ENCODE measurements at places on chromosomes 1 and 21. TPM values are rescaled to one million over a fixed set of nuclear protein-coding genes. Genes with fewer than 3 reads are reported as not detected.

DNA sequence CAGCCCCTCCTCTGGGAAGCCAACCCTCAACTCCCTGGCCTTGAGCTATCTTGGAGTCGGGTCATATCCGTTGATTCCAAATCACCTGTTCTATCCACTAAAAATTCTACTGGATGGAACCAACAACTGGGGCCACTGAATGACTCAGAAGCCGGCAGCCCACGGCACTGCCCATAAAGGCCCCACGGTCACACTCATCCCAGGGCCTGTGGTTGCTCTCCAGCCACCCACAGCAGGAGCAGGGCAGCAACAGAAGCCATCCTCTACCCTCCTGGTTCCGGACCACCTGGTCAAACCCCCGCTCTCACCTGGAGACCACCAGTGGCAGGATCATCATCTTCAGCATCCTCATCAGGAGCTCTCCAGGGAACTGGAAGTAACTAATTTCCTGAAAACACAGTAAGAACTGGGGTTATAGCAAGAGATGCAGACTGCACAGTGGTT, 8.4 kb downstream of the SLC1A7 start:
- no peak overlapping the region for H3K27ac ChIP-seq
- H3K36me3 ChIP-seq = peaks cover 5% of the 10 kb centered on the region
- no peaks in the 10 kb centered on the region for H3K27me3 ChIP-seq
- no peak for DNase-seq

DNA sequence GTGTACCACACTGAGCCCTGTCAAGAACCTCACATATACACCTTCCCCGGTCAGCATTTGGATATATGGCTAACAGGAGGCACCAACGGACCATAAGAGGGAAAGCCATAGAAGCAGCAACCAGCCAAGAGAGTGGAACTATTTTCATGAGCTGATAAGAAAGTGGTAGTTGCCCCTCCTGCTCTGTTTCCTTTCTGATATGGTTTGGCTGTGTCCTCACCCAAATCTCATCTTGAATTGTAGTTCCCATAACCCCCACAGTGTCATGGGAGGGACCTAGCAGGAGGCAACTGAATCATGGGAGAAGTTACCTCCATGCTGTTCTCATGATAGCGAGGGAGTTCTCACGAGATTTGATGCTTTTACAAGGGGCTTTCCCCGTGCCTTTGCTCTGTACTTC, 366.1 kb upstream of the DAB1 start:
- H3K27ac ChIP-seq = no peak overlapping the region
- DNase-seq = no peak
- no peaks in the 10 kb centered on the region for H3K27me3 ChIP-seq
- H3K36me3 ChIP-seq = no peaks in the 10 kb centered on the region
- H3K4me3 ChIP-seq = no peak overlapping the region

GRCh38 chr1:116396769-116397168, 23.7 kb downstream of the ATP1A1 start:
- H3K4me1 ChIP-seq = no peaks in the 10 kb centered on the region
- DNase-seq = no peak
- H3K36me3 ChIP-seq = peaks cover 98% of the 10 kb centered on the region
- H3K27me3 ChIP-seq = no peaks in the 10 kb centered on the region

- H3K4me1 ChIP-seq = no peaks in the 10 kb centered on the region
- DNase-seq = no peak
- no peak overlapping the region for H3K4me3 ChIP-seq
- H3K36me3 ChIP-seq = peaks cover 34% of the 10 kb centered on the region
- no peaks in the 10 kb centered on the region for H3K27me3 ChIP-seq
These were observed 102.6 kb downstream of the PDE9A start for GRCh38 chr21:42755766-42756579.

DNA sequence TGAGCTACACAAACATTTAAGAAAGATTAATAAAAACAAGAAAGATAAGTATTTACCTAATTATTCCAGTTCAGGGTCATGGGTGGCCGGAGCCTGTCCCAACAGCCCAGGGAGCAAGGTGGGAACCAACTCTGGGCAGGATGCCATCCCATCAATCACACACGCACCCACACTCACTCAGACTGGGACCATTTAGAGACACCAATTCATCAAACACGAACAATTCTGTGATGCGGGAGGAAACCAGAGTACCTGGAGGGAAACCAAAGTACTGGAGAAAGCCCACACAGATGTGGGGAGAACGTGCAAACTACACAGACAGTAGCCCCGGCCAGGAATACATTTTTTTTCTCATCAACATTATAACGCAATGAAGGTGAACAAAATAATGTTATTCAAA, 16.2 kb downstream of the WASF2 start:
- no peak for DNase-seq
- H3K36me3 ChIP-seq = 0 out of 2 replicates have a peak, but pooled peaks cover 6% of the 10 kb centered on the region
- H3K27ac ChIP-seq = no peak overlapping the region
- no peaks in the 10 kb centered on the region for H3K27me3 ChIP-seq
- H3K4me3 ChIP-seq = no peak overlapping the region

- no peak overlapping the region for H3K27ac ChIP-seq
- no peaks in the 10 kb centered on the region for H3K27me3 ChIP-seq
- H3K4me3 ChIP-seq = no peak overlapping the region
- DNase-seq = no peak
These were observed 25.2 kb downstream of the CCN1 start for GRCh38 chr1:85605484-85606413.

DNA sequence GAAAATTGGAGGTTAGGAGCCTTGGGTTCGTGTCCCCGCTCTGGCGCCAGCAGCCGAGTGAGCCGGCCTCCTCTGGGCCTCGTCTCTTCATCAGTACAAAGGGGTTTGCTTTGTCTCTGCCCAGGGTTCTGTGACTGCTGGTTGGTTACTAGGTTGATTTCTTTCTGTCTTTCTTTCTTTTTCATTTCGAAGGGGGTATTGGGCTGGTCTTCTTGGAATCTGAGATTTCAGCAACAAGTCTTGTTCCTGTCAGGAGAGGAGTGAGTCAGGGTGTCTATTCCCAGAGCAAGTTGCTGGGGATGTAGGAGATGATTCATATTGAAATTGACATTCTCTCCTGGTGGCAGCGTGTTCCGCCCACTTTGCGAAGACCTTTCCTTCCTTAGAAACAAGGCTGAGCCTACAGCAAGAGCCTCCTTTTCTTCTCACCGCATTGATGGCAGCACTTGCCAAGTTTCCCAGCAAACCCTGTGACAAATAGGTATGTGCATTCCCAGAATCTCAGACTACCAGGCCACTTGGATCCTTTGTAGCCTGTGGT, 79.2 kb downstream of the MAN1C1 start:
- no peaks in the 10 kb centered on the region for H3K36me3 ChIP-seq
- no peaks in the 10 kb centered on the region for H3K27me3 ChIP-seq
- no peak overlapping the region for H3K27ac ChIP-seq
- H3K4me3 ChIP-seq = no peak overlapping the region
- no peak for DNase-seq

- H3K4me1 ChIP-seq = no peaks in the 10 kb centered on the region
- no peaks in the 10 kb centered on the region for H3K36me3 ChIP-seq
- H3K27me3 ChIP-seq = no peaks in the 10 kb centered on the region
- DNase-seq = peak; percentile 76
- peak within 1 kb of the TSS; percentile 35 for H3K4me3 ChIP-seq
These were observed at the start of gene TNFRSF18 for GRCh38 chr1:1206376-1206965. Gene TNFRSF18 (minus strand): TSS chr1:1206592. CDS start chr1:1206571, 21 bp downstream.

GRCh38 chr1:46812065-46812963, 13.5 kb downstream of the CYP4B1 start:
- H3K4me1 ChIP-seq = no peaks in the 10 kb centered on the region
- H3K36me3 ChIP-seq = no peaks in the 10 kb centered on the region
- H3K4me3 ChIP-seq = no peak overlapping the region
- no peaks in the 10 kb centered on the region for H3K27me3 ChIP-seq

DNA sequence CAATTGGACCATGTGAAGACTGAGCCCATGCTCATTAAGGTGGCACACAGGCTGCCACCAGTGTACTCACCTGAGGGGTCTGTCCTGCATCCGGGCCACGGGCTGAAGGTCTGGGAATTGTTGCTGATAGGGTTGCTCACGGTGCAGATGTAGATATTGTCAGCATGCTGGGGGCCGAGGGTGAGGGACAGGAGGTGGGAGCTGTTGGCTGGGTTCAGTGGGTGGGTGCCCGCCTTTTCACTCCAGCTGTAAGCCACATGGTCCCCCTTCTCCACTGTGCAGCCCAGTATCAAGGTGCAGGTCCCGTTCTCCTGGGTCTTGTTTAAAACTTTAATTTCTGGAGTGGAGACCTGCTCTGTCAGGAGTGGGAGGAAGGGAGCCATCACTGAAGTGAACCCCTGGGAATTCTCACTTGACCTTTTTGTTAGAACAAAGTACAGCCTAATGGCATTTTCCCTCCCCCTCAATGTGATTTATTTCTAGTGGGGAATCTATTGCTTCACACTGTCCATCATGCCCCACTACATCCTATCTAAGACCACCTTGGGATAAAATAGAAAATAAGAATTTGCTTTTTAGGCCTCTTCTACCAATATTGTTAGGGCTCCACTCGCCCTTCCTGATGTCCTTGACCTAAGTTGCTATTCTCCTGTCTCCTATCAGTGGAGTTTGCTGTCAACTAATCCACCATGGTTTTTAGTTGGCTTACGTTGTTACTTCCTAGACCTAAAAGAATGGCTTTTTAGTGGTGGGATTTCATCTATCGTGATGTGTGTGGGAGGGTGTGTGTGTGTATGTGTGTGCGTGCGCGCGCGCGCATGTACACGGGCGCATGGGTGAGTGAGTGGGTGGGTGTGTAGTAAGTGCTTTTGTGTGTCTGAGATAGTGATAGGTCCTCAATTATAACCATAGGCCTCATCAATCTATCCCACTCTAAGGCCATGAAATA, 12.0 kb downstream of the SLAMF1 start:
- H3K27ac ChIP-seq = no peak overlapping the region
- DNase-seq = no peak
- H3K27me3 ChIP-seq = no peaks in the 10 kb centered on the region
- no peak overlapping the region for H3K4me3 ChIP-seq
- H3K4me1 ChIP-seq = no peaks in the 10 kb centered on the region
- H3K36me3 ChIP-seq = no peaks in the 10 kb centered on the region

- DNase-seq = no peak
- H3K4me3 ChIP-seq = no peak overlapping the region
- no peak overlapping the region for H3K27ac ChIP-seq
- no peaks in the 10 kb centered on the region for H3K4me1 ChIP-seq
These were observed 191.9 kb upstream of the LMO4 start for GRCh38 chr1:87136607-87137341.

DNA sequence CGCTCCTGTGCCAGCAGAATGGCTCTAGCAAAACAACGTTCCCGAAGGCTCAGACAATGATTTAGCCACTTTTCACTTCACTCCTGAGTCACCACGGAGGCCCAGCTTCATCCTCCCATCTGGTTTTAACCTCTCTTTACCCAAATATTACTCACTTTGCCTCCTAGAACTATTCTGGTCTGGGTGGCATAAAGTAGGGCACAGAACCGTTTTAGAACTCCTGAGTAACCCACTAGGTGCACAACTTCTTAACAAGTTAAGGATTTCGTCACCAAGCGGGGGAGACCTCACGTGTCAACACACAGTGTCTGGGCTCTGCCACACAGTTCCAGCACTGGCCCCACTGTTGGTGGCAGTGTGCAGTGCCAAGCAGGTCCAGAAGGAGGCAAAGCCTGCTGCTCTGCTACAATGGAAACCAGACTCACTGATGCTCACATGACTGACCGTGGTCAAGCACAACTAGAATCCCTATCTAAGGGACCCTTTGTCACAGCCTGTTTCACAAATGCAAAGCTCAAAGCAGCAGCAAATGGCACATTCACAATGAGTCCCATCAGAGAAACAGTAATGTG, 121.7 kb downstream of the SIPA1L2 start:
- no peak overlapping the region for H3K4me3 ChIP-seq
- H3K4me1 ChIP-seq = peaks cover 2% of the 10 kb centered on the region
- no peaks in the 10 kb centered on the region for H3K36me3 ChIP-seq
- no peak for DNase-seq
- no peak overlapping the region for H3K27ac ChIP-seq

Gene FCRLB
- not detected for total RNA-seq

Gene SLFNL1
- total RNA-seq = not detected

Gene FCRLA
- not detected for total RNA-seq

Gene GJB5
- total RNA-seq = 0.22 TPM

Gene FCRL1
- not detected for total RNA-seq

Data from H9 (cell line).